ENCODE measurements at places on chromosomes 1 and 21.

GRCh38 chr1:87329051-87329525 lies 408 bp downstream of the LMO4 start:
- DNase-seq, result peak; percentile 29

- DNase-seq, result no peak
Observed at GRCh38 chr1:9193233-9193625, 41.3 kb upstream of the H6PD start.

GRCh38 chr1:214662223-214662785 lies 59.3 kb downstream of the CENPF start:
- no peak for DNase-seq

DNA sequence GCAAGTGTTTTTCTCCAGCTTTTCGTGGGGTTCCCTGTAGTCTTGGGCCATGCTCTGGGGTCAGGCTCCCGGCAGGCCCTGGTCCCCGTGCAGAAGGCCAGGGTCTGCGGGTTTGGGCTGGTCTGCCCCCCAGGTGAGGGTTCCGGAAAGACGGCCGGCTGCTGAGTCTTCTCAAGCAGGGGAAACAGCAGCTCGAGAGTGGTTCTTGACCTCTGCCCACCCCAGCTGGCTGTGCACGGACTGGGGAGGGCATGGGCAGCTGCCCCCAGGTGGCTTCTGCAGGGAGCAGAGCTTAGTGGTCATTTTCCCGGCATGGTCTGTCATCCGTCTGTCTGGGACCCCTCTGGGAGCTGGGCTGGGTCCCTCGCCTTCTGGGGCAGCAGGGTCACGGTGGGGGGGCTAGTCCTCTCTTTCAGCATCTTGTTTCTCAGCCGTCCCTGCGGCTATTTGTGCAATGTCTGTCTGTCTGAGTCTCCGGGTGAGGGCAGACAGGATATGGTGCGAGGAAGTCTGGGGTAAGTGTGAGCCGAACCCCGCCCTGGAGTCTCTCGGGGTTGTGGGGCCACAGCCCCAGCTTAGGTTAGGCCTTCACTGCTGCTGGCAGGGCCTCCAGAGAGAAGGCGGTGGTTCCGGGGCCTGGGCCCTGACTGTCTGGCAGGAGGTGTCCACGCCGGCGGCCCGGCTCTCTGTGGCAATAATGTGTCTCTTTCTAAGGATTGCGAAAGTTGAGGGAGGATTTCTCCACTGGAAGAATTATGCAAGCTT lies 6.1 kb downstream of the SKI start:
- peak; percentile 46 for DNase-seq

DNA sequence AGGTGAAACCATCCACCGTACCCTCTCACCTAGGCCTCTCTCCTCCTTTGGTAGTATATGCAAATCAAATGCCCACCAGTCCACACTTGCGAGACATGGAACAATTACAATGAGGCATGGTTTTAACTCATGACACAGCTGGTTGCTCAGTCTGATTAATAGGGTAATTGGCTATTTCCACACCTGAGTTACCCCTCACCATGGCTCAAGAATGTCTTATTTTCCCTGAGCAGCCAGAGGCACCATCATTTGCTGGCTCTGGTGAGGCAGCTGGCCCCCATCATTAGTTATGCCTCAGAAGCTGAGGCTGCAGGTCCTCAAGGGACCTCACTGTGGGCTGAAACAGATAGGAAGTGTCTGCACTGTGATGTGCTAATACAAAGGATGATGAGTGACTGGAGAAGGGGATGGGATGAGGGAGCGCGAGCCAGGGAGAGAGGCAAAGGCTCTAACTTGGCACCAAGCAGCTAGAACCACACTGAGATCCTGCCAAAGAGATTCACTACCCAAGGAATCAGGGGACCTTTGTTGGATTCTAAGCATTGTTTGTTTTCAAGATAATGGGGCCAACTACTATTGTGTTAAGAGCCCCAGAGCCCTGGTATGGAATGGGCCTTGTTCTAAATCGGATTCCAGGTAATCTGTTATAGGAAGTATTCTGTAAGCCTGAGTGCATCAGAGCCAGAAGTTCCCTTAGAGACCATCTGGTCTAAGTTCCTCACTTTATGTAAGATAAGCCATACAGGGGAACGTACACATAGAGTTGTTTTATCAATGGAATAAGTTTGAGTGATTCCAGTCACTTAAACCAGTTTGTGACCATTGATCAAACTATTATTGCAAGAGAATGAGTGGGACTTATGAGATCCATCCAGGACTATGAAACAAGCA lies 80.0 kb upstream of the CNTN2 start:
- DNase-seq, result no peak

DNA sequence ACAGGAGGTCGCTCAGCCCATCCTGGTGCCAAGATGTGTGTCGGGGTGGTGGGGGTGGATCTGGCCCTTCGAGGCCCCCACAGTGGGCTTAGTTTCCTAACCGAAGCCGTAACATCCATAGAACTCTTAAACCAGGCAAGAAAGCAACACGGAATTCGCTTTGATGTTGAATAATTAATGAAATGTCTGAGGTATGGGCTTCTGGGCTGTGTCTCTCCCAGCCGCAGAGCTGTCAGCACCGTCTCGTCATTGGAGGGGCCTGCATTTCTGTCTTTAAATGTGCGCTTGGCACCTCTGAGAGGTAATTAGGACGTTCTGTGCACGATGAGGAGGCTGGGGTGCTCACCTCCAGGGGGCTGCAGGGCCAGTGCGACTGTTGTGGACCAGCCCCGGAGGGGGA lies 13.3 kb upstream of the PLCH2 start:
- no peak for DNase-seq

DNA sequence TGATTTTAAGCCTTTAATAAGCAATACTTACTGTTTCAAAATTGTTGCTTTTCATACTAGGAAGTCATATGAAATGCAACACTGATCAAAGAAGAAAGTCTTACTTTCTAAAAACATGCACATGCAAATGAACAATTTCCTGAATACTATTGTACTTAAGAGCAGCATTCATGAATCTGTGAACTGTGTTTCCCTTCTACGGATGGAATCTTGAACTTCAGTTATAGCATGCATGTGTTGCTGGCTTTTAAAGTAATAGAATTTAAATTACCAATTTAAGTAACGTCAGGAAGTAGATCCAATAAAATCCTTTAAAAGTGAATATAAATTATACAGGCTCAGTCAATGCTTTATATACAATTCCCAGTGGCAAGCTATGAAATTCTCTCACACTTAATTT lies 348.9 kb downstream of the KCNT2 start:
- DNase-seq, result no peak

- no peak for DNase-seq
Observed at GRCh38 chr1:21864730-21865129, 52.7 kb downstream of the LDLRAD2 start.

DNA sequence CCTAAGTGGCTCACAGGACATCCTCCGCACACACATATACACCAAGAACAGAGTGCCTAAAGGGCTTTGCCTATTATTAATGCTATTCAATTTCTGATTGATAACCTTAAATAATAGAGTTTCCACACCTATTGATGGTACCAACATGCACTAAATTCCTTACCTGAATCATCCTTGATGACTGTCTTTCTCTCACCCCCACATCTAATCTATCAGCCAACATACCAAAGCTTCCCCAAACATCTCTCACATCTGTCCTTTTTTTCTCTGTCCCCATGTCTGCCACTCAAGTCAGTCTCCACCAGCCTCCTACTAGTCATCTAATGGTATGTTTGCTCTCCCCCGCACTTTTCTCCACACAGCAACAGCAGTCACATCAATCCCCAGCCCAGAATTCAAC lies 174.4 kb downstream of the DSCAM start:
- DNase-seq, result no peak

DNA sequence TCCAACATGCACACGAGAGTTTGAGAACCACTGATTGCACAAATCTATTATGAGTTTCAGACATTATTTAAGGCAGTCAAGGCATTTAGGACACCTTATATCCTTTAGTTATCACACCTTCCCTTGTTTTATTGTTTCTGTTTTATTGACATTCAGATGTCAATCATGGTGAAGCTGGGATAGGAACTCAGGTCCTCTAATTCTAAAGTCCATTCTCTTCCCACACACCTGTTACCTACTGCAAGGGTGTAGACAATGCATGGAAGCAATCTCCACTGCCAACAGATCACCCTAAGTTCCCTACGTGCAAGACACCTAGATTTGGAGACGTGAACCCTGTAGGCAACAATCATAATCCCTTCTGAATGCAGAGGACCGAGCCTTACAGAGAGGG lies 2.6 kb downstream of the IGSF3 start:
- no peak for DNase-seq

DNA sequence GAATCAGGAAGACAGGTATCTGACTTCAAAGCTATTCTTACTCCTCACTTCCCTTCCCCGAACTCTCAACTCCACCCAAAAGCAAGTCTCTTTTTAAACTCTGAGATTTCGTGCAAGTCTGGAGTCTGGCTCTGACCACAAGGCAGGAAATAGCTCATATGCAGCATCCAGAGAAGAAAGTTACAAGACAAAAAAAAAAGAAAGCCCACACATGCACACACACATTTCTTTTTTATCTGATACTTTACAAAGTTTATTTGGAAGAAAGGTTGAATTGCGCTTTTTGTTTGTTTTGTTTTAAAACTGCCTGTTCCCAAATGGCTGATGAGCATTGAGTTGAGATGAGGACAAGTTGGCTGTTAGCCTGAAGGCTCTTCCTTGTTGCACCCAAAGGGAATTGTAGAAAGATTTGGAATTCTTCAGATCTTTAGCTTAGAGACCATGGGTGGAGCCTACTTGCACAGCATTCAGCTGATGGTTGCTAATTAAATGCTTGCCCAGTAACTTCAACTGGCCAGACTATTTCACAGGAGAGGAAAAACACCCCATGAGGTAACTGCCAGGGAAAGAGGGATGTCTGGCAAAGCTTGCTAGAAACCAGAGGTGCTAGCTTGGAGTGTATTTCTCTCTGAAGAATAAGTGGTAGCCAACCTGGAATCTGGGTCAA lies 490.3 kb downstream of the TTLL7 start:
- no peak for DNase-seq

DNA sequence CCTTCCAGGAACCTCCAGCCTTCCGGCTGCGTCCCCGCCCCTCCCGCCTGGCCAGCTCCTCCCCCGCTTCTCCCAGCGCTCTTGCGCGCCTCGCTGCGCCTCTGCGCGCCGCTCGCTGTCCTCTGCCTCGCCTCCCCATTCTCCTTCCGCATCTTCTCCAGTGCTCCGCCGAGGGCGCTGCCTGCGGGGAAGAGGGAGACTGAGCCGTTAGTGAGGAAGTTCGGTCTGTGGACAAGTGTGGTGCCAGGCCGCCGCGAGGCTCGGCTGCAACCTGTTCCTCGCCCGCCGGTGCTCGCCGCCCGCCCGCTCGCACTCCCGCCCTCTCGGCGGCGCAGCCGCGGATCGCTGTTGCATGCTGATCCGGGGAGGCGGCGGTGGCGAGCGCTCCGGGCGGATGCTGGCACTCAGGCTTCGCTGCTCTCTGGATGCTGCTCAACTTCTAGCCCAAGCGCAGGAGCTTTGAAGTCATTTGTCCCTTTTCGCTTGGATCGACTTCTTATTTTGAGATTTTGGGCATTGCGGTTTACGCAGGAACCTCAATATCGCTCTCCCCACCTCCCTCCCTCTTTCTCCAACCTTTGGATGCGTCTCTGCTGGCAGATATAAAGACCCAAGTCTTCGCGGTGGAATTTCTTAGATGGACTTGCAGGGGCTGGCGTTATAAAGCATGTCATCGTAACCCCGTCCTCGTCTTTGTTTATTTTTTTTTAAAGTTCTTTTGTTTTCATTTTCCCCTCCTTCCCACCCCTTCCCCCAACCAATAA lies 614 bp upstream of the CACNA1E start:
- no peak for DNase-seq

DNA sequence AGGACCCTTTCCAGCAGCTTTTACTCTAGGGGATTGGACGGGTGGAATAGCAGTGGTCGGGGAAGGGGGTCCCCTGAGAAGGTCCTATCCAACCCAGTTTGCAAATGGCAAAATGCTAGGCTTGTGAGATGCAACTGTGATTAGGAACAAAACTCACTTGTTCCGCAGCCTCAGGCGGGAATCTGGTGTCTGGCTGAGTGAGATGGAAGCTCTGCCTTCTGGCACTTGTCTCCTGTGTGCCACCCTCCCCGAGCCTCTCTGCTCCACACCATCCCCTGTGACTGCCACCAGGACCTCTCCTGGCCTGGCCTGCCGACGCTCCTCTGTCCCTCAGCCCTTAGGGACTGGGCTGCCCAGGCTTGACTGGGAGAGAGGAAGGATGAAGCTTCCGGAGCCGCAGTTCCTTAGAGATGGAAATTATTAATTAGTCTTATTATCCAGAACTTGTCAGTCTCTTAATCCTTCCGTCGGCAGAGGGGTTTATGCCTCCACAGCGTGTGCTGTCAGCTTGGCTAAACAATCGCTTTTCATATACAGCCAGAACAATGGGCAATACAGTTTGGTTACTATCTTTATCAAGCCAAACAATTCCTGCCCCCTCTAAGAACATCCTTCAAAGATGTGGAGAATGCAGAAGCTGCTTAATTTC lies 292.8 kb upstream of the VAMP3 start:
- DNase-seq, result no peak

DNA sequence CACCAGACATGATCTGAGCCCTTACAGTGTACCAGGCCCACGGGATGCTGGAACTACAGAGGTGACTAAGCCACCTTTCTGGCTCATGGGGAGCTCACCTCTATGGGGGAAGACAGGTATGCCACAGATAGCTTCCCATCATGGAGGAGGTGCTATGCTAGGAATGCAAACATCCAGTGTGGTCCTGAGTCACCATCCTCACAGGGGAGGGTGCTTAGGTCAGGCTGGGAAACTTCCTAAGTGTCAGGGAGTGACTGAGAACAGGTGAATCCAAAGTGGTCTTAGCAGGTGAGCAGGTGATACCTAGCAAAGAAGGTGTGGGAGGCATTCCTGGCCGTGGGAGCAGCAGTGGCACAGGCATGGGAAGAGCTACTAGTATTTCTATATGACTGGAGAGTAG lies 8.6 kb upstream of the RASSF5 start:
- DNase-seq, result no peak

- no peak for DNase-seq
Observed at GRCh38 chr1:224127925-224128819, 14.3 kb downstream of the FBXO28 start.

- DNase-seq, result no peak
Observed at GRCh38 chr1:96708482-96708881, 13.1 kb upstream of the PTBP2 start.

- no peak for DNase-seq
Observed at GRCh38 chr1:63937461-63938022, 163.7 kb downstream of the ROR1 start.

DNA sequence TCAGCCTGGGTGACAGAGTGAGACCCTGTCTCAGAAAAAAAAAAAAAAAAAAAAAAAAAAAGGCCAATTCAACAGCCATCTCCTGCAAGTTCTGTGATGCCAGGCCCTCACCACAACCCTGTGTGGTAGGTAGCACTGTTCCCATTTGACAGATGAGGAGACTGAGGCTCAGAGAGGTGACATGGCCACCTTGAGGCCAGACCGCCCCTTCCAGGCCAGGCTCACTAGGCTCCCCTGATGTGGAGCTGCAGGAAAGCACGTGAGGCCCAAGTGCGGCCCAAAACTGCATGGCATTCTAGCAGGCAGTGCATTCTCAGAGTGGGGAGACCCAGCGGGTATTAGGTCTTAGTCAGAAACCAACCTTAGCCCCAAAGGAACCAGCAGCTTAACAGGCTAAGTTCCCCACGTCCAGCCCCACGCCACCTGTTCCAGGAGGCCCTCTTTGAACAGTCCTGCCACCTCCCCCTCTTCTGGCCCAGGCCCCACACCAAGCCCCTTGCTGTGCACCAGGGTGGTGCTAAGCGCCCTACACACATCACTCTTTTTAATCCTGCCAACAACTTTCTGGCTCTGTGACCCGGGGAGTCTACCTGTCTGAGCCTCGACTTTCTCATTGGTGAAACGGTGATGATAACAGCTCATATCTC lies 11.7 kb upstream of the ECE1 start:
- DNase-seq, result no peak

GRCh38 chr1:236322566-236323409 lies 41.0 kb upstream of the ERO1B start:
- DNase-seq, result no peak

- DNase-seq, result no peak
Observed at GRCh38 chr1:242811092-242811840, 286.8 kb upstream of the PLD5 start.

All from H54 (cell line).